ENCODE measurements at places on chromosomes 7 and 10.

DNA sequence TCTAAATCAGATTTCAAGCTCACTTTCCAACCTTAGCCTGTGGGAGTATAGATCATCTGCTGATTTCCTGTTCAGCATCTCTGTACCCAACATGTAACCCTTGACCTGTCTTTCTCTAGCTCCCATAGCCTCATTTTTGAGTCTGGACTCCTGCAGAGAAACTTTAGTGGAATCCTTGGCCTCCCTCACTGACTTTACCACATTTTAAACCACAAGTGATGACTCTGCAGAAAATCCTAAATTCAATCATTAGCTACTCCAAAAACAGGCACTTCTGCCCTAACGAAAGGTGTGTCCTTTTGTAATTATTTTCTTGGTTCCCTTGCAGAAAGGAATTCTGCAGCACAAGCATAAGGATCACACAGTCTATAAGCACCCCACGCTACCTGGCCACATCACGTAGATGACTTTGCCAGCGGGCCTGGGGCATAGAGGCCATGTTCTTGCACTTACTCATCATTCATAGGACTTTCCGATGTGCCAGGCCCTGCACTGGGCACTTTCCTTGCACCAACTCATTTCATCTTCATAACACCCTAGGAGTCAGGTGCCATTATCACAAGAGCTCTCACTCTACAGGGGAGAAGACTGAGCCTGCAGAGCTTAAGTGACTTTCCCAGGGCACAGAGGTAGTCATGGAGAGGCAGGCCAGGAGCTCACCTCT, 57.2 kb upstream of the OPALIN start:
- DNase-seq, result no peak

- no peak for DNase-seq
Observed at GRCh38 chr7:152959610-152960009, 200.1 kb downstream of the ACTR3B start.

- DNase-seq, result no peak
Observed at GRCh38 chr10:95121904-95122303, 52.6 kb upstream of the CYP2C8 start.

DNA sequence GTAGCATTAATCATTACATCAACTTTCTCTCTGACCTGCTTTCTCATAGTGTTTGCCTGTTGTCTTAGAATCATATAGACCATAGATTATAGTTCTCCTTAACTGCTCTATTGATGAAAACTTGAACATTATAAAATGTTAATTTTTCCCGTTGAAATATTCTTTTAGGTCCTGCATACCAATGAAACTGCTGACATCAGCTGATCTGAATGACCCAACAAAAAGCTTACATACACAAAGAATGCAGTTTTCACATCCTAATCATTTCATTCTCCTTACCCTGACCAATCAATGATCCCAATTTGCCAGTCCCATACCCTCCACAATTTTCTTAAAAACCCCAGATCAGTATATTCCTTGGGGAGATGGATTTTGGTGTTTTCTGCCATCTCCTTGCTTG, 302.9 kb upstream of the MBL2 start:
- DNase-seq, result no peak

- no peak for DNase-seq
Observed at GRCh38 chr7:94616855-94617254, 39.1 kb downstream of the SGCE start.

DNA sequence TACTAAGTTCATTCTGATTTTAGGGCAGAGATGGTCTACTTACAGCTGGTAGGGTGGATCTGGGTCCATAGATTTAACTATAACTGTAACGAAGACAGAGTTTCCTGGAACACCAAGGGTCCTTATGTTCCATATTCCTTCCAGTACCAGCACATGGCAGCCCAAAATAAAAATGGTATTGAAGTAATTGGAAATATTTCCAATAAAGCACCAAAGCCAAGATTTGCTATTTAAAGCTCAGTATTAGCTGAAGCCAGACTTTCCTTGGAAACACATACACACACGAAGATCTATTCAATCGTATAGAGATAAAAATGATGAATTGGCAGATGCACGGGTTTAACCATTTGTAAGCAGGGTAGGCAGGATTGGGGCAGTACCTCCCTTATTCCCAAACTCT, 289.1 kb upstream of the SORCS1 start:
- no peak for DNase-seq

- no peak for DNase-seq
Observed at GRCh38 chr10:30705101-30705624, 75.6 kb upstream of the LYZL2 start.

DNA sequence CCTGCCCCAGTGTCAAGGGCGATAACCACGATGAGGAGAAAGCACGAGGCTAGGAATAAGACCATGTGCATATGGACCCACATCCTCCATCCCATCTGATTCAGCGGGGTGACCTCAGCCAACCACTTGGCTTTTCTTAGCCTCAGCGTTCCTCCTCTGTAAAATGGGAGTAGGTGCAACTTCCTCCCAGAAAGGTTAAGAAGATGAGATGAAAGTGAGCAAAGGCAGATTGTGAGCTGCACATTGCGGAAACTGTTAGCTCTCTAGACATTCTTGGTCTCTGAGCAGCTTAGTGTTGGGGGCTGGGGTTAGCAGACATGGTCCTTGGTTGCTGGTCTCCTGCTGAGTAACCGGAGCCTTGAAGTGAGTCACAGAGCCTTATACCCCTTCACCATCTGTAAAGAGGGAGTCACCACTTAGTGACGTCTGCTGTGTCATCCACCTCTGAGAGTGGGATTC, 497.3 kb upstream of the GALNT17 start:
- DNase-seq, result no peak

GRCh38 chr10:103504181-103504783, 10.8 kb downstream of the NEURL1 start:
- DNase-seq, result no peak

DNA sequence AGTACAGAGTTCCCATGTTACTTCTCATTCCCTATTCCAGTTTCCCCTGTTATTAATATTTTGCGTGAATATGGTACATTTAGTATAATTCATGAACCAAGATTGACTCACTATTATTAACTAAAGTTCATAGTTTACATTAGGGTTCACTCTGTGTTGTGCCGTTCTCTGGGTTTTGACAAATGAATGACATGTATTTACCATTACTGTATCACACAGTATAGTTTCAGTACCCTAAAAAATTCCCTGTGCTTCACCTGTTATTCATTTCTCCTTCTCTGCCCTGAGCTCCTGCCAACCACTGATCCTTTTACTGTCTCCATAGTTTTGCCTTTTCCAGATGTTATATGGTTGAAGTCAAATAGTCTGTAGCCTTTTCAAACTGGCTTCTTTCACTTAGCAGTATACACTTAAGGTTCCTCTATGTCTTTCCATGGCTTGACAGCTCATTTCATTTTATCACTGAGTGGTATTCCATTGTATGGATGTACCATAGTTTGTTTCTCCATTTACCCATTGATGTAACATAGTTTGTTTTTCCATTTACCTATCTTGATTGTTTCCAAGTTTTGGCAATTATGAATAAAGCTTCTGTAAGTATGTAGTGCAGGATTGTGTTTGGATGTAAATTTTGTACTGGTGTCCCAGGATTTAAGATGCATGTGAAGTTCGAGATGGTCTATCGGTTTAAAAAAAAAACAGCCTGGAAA, 58.8 kb downstream of the CDK14 start:
- no peak for DNase-seq

- no peak for DNase-seq
Observed at GRCh38 chr7:142892951-142893350, 7.4 kb upstream of the TRPV6 start.

GRCh38 chr10:117699436-117700075, 157.0 kb downstream of the EMX2 start:
- no peak for DNase-seq

- peak; percentile 57 for DNase-seq
Observed at GRCh38 chr10:69639291-69640195, 9.5 kb downstream of the FAM241B start.

DNA sequence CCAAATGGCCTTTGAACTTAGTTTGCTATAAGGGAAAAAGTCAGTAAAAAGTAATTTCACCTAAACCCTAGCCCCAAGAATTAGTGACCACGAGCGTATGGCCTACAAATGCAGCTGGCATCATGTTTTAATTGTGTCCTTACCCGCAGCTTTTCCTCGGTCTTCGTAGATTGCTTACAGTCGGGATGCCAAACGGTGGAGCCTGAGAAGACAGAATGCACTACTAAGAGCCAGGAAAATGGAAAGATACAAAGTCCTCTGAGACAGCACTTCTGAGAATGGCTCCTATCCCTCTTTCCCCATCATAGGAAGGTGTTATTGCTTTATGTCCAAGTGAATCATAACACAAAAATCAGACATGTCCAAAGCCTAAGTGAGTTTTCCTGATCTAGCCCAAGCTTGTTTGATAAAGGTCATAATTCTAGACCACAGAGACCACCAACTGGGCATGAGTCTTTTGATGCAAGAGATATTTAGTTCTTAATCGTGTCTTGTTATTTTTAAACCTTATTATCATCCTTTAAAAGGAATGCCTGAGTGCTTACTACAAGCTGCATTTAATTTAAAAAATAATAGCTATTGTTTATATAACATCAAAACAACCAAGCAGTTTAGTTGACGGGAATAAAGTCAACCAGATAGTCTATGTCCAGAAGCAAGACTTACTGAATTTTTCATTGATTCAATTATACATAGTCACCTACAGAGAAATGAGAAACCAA, 83.7 kb upstream of the AFAP1L2 start:
- DNase-seq, result no peak

DNA sequence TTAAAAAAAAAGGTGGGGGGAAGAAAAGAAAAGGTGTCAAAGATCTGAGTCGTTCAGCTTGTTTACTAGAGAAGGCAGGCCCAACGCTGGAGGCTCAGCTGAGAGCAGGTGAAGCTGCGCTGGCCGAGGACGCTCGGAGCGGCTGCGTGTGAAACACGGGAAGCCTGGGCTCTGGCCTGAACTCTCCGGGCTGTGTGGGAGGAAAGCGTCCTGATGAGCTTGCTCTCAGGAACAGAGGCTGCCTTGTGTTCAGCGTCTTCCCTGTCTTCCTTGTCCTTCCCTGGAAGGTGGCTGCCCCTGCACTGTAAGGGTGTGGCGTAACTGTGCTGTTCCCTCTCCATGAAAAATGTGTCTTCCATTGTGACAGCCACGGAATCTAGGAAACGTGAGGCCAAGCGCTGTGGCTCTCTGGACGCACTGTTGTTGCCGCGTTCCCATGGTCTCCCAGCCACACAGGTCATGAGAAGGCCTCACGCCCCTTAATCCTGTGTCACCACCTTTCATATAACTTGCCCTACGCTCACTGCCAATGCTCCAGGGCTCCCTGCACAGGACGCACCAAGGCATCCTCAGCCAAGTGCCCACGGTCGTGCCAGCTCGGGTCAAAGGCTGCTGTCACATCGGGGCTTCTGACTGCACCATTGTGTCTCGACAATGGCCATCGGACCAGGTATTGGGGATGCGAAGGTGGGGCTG, 15.8 kb downstream of the IL15RA start:
- DNase-seq, result peak; percentile 22

DNA sequence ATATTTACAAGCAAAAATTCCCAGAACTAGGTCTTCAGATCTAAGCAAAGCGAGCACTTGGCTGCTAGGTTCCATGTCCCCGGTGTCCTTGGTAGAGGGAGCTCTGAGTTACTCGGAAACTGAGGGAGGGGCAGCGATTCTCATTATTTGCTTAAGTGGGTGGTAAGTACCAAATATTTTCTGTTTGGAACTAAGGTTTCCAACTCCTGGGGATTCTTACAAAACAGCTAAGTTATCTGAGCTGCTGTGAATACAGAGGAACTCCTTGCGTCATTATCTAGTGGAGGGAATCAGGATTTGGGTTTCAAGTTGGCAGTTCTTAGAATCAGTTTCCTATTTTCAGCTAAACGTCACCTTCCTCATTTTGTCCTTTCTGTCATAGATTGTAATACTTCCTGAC, 76.8 kb upstream of the IKZF1 start:
- DNase-seq, result no peak

- DNase-seq, result no peak
Observed at GRCh38 chr7:47218378-47219176, 363.3 kb downstream of the TNS3 start.

GRCh38 chr7:17952387-17952786, 12.1 kb upstream of the SNX13 start:
- no peak for DNase-seq

DNA sequence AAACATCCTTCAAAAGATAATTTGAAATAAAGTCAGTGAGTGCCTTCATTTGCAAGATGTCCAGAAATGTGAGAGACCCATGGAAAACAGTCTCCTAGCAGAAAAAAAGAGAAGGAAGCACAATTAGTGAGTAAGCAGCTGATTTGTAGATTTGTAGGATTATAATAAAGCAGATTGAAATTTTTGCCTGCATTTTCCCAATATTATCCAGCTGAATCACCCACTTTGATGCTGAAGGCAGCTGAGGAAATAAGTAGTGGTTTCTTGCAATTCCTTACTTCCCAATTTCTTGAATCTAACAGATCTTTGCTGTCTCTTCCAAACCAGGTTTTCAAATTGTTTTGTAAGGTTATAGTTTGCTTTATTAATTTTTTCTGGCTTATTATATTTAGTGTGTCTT, 181.4 kb downstream of the GNAT3 start:
- DNase-seq, result no peak

DNA sequence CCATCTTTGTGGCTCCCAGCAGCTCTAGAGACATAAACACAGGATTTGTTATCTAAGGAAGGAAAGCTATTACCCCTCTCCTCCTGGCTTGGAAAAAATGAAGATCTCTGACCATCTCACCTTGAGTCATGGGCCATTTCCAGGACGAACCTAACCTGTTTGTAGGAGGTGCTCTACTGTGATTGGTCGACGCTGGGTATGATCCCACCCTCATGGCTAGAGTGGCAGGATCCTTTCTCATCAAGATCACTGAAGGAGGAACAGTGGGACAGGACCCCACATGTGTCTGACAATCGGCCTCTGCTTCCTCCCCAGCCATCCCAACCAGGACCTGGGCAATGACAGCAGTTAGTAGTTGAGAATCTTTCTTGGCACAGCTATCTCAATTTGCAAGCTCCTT, 144.1 kb downstream of the EMX2 start:
- DNase-seq, result no peak

DNA sequence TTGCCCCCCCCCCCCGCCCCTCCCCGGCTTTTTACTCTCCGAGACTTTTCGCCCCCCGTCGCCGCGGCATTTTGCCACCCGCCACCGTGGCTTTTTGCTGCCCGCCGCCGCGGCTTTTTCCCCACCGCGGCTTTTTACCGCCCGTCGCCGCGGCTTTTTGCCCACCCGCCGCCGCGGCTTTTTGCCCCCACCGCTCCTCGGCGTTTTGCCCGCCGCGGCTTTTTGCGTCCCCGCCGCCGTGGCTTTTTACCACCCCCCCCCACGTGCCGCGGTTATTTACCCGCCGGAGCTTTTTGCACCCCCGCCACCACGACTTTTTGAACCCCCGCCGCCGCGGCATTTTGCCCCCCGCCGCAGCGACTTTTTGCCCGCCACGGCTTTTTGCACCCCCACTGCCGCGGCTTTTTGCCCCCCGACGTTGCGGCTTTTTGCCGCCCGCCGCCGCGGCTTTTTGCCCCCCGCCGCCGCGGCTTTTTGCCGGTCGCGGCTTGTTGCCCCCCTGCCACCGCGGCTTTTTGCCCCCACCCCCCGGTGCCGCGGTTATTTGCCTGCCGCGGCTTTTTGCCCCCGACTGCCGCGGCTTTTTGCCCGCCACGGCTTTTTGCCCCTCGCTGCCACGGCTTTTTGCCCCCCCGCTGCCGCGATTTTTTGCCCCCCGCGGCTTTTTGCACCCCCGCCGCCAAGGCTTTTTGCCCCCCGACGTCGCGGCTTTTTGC, 461.1 kb downstream of the ZNF33B start:
- DNase-seq, result no peak

- peak; percentile 76 for DNase-seq
Observed at GRCh38 chr7:155456738-155457543, 988 bp upstream of the EN2 start.

All from Right ventricle myocardium superior (tissue), 1 donor.